ENCODE measurements at places on chromosomes 16 and 17.

GRCh38 chr17:75763613-75764416 is 1.2 kb downstream of the GALK1 start:
- DNase-seq: no peak

- DNase-seq: no peak
Observed at GRCh38 chr16:10579965-10580882, at the start of gene EMP2. TSS of gene EMP2 (minus strand) at chr16:10580598. CDS start at chr16:10547617, 32,981 bp downstream.

GRCh38 chr17:68587026-68587425 is 14.1 kb downstream of the FAM20A start:
- no peak for DNase-seq

DNA sequence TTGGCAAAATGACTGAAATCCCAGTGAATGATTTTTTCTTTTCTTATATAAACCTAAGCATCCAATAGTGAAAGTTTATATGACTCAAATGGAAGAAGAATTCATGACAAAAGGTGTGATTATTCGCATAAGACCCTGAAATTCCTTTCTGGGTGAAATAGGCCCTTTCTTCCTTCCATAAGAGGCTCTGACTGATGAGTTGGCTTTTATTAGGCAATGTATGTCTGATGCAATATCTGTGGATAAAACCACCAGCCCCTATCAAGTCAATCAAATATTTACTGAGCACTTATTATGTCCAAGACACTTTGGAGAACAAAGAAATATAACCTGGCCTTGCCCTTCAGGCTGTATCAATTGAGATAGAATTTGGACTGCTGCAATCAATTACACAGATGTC is 316.6 kb downstream of the CDH13 start:
- no peak for DNase-seq

DNA sequence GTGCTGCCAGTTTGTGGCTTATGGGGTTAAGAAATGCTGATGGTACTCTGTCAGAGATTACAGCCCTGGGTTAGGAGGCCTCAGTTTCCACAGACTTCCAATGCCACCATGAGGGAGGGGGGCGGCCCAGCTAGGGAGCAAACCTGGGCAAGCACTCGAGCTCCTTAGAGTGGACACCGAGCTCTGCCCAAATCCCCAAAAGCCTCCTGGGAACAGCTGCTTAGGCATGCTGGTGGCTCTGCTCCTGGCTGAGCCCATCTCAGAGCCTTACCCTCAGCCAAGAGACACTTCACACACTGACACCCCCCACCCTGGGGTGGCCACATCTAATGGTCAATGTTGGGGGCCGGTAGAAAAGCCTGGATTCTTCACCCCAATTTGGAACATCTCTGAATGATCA is 66.1 kb downstream of the C16orf78 start:
- no peak for DNase-seq

DNA sequence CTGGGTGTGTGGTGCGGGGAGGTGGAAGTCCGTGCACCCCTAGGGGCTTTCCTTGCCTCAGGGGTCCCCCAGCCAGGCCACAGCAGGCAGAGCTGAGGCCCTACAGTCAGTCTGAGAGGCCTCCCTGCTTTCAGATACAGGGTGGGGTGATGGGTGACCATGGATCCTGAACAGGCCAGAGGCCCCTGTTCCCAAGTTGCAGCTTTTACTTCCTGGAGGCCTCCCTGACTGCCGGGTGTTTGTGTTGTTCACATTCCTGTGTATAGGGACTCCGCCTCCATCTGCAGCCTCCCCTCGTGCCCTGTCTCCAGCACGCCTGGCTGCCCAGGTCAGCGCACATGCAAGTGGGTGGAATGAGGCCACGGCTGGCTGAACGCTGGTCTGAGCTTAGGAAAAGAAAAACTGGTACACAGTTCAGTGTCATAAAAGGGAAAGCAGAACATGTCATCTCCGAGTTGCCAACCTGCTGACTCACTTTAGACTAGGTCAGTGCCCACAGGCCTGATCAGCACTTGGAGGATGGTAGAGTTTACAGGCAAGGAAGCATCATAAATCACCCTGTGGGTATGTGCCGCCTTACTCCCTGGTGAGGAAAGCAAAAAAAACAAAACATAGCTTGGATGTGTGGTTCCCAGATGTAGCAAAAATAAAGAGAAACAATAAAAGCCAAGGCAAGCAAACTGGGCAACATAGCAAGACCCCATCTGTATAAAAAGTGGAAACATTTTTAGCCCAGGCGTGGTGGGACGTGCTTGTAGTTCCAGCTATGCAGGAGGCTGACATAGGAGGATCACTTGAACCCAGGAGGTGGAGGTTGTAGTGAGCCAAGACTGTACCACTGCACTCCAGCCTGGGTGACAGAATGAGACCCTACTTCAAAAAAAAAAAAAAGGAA is 6.2 kb upstream of the SLC7A6 start:
- no peak for DNase-seq

DNA sequence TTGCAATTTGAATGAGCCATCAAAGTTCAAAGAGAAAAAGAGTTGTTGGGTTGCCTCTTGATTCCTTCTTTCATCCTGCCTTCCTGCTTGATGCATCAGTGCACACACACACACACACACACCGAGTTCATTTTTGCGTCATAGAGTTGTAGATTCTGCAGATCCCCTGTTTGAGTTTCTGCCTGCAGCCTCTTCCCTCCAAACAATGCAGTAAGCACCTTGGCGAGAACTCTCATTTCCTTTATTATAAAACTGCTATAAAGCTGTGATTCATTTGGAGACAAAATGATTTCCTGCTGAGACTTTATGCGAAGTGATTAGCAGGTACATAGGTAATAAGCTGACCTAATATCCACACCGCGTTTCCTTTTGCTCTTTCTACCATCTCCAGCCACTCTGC is 26.7 kb downstream of the DNAH9 start:
- DNase-seq: no peak

- DNase-seq: no peak
Observed at GRCh38 chr16:77404775-77405174, 30.1 kb downstream of the ADAMTS18 start.

GRCh38 chr17:5118219-5118618 is 2.4 kb downstream of the USP6 start:
- DNase-seq: no peak

- DNase-seq: no peak
Observed at GRCh38 chr17:56514264-56514663, 79.2 kb upstream of the NOG start.
